Endothelial cell (in vitro differentiated cells): ENCODE measurements at places on chromosomes 7 and 10. TPM values are rescaled to one million over a fixed set of nuclear protein-coding genes. Genes with fewer than 3 reads are reported as not detected.

The HDAC9 gene
- total RNA-seq, result 1.2 TPM

The GDF2 gene
- not detected for total RNA-seq

The ELMO1 gene
- total RNA-seq, result 151 TPM

The FRG2B gene
- 0.13 TPM for total RNA-seq

The FRMD4A gene
- 68.9 TPM for total RNA-seq

The PDE6C gene
- total RNA-seq, result not detected

The ZNF117 gene
- 42.0 TPM for total RNA-seq

The GPR85 gene
- 3.0 TPM for total RNA-seq

DNA sequence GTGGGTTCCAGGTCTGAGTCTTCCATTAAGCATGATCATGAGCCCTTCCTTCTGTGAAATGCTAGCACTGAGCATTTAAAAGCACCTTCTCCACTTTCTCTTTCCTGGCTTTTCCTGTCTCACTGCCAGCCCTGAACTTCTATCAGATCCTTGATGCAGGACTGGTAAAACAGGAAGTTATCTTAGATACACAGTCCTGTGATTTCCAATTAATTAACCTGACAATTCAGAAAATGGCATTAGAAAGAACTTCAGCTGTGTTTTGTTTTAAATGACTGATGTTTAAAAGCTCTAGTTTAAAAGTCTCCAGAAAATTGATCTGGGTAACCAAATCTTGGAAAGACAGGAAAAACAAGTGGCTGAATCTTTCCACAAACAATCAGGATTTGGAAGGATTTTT, 79.0 kb upstream of the MACROH2A2 start:
- H3K27ac ChIP-seq, result no peak overlapping the region
- no peaks in the 10 kb centered on the region for H3K36me3 ChIP-seq
- H3K27me3 ChIP-seq, result no peaks in the 10 kb centered on the region
- DNase-seq, result no peak
- peaks cover 3% of the 10 kb centered on the region for H3K4me1 ChIP-seq

DNA sequence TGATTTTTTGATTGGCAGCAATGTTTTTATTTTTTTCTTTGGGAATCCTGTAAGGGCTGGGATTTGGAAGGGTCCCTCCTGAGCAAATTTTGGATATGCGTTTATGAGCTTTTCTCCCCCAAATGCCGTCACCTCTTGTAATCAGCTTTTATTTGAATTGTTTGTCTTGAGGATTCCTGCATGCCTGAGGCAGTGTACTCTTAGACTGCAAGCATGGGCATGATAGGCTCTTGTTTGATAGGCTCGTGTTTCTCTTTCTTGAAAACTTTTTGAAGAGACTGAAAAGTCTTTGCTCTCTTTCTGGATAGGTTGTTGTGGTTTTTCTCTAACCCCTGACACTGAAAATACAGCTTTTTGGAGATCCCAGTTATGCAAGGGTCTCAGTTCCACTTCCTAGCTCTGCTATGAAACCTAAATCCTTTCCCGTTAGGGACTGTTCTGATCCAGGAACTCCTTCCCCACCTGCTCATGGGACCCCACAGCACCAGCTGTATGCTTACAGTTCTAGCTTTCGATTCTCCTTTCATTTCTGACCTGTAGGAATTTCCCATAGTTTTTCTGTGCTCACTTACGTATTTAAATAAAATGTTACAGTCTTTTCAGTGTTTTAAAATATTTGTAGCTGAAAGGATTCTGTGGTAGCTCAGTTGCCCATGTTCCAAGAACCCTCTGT, 17.2 kb downstream of the TSPAN13 start:
- no peaks in the 10 kb centered on the region for H3K27me3 ChIP-seq
- no peak for DNase-seq
- H3K4me1 ChIP-seq, result peaks cover 16% of the 10 kb centered on the region
- H3K4me3 ChIP-seq, result no peak overlapping the region

GRCh38 chr10:50991456-50992355, 82.6 kb upstream of the PRKG1 start:
- H3K27ac ChIP-seq, result no peak overlapping the region
- peaks cover 8% of the 10 kb centered on the region for H3K27me3 ChIP-seq
- DNase-seq, result peak; percentile 22
- H3K4me1 ChIP-seq, result peaks cover 21% of the 10 kb centered on the region
- peak overlapping the region; percentile 90 for H3K4me3 ChIP-seq

- H3K36me3 ChIP-seq, result no peaks in the 10 kb centered on the region
- H3K27ac ChIP-seq, result no peak overlapping the region
- no peak for DNase-seq
- H3K4me1 ChIP-seq, result peaks cover 24% of the 10 kb centered on the region
- H3K4me3 ChIP-seq, result no peak overlapping the region
These were observed 11.0 kb upstream of the RASSF4 start for GRCh38 chr10:44948642-44949041.

DNA sequence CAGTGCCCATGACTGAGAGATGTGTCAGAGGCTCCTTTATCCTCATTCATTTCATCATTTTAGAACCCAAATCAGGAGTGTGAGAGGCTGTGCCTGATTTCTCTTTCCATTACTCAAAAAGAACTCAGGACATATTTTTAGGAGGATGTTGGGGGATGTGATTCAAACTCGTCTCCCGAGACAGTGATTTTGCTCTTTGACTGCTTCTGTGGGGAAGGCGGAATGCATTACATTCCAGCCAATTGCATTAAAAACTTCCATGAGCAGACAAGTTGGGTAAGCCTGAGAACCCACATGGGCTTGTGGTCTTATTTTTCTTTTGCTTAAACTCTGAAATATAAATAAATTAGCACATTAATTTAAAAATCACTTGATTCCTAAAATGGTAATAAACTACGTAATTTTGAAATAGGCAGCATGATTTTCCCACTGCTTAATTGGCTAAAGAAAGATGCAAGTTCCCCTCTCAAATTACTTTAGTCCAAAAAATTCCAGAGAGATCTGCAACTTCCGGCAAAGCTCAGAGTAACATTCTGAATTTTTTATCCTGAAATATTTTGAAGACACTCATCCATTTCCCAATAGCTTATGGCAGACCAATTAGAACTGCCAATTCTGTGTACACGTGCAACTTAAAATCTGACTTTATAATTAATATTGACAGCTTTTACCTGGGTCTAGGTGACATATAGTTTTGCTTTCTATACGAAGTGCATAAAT, 185.6 kb downstream of the C7orf25 start:
- no peaks in the 10 kb centered on the region for H3K36me3 ChIP-seq
- DNase-seq, result no peak
- no peak overlapping the region for H3K4me3 ChIP-seq
- no peak overlapping the region for H3K27ac ChIP-seq

DNA sequence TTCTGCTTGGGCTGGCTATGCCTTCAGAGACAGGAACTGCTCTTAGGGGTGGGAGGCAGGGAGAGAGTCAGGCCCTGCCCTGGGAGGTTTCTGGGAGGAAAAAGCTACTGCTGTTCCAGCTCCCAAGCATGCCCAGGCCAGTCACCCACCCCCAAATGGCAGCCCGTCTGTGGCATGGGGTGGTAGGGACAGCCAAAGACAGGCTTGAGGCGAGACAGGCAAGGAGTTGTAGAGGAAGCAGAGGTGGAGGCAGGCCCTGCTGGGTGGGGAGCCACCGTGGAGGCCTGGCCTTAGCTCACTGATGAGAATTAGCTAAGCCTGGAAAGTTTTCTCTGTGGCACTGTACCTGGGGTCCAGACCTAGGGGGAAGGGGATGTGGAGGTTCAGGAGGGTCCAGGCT, 6.6 kb upstream of the SAMD8 start:
- no peak overlapping the region for H3K4me3 ChIP-seq
- peaks cover 7% of the 10 kb centered on the region for H3K27me3 ChIP-seq
- H3K36me3 ChIP-seq, result peaks cover 3% of the 10 kb centered on the region

GRCh38 chr7:95454438-95455045, 19.7 kb upstream of the PON2 start:
- no peak overlapping the region for H3K27ac ChIP-seq
- H3K4me3 ChIP-seq, result no peak overlapping the region
- H3K4me1 ChIP-seq, result no peaks in the 10 kb centered on the region
- no peak for DNase-seq
- no peaks in the 10 kb centered on the region for H3K27me3 ChIP-seq
- H3K36me3 ChIP-seq, result no peaks in the 10 kb centered on the region

DNA sequence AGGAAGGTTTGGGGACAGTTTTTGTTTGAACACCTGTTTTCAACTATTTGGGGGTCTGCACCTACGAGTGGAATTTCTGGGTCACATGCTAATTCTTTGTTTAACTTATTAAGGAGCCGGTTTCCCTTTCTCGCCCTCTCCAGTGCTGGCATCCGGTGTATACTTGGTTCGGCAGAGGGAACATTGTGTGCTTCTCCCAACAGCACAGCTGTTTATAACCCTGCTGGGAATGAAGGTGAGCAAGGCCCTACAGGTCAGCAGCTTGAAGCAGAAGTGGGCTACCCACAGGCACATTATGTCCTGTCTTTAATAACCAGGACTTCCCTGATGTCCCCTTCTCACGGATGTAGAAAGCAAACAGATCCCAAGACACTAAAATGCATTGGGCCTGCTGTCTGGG, 87.5 kb upstream of the PDCD4 start:
- no peak overlapping the region for H3K4me3 ChIP-seq
- no peaks in the 10 kb centered on the region for H3K36me3 ChIP-seq
- peaks cover 8% of the 10 kb centered on the region for H3K4me1 ChIP-seq
- H3K27ac ChIP-seq, result no peak overlapping the region
- H3K27me3 ChIP-seq, result peaks cover 3% of the 10 kb centered on the region
- DNase-seq, result no peak

DNA sequence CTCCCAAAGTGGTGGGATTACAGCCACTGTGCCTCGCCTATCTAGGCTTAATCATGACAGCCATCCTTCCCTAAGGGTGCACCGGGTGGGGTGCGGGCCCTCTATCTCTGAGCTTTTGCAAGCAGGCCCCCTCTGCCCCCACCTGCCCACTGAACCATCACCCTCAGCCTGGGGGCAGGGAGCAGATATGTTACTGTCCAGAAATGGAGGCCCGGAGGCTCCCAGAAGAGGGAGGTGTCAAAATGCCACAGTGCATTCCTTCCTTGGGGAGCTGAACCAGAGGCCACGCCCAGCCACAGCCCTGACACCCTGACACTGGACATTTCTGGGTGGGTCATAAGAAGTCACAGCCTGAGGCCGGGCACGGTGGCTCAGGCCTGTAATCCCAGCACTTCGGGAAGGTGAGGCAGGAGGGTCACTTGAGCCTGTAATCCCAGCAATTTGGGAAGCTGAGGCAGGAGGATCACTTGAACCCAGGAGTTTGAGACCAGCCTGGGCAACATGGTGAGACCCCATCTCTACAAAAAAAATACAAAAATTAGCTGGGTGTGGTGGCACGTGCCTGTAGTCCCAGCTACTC, 129.8 kb upstream of the TNRC18 start:
- peaks cover 5% of the 10 kb centered on the region for H3K27me3 ChIP-seq
- H3K27ac ChIP-seq, result no peak overlapping the region
- H3K4me1 ChIP-seq, result peaks cover 6% of the 10 kb centered on the region
- H3K36me3 ChIP-seq, result no peaks in the 10 kb centered on the region
- DNase-seq, result no peak
- no peak overlapping the region for H3K4me3 ChIP-seq

DNA sequence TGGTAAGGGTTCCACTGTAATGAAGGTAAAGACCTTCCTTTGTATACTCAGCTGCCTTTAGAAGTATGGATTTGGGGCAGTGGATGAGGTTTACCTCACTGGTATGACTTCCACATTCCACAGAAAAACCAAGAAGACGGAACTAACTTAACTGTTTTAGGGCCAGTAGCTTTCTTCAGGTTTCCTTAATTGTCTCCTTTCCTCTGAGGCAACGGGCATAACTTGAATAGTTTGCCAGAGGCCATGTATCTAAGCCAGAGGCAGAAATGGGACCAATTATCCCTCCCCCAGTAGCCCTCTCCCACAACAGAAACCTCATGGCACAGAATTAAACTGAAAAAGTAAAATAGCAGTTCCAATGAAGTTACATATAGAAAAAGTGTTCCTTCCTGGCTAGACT, 281.7 kb downstream of the PHTF2 start:
- H3K27ac ChIP-seq, result no peak overlapping the region
- no peaks in the 10 kb centered on the region for H3K36me3 ChIP-seq
- no peak overlapping the region for H3K4me3 ChIP-seq
- peaks cover 4% of the 10 kb centered on the region for H3K27me3 ChIP-seq

DNA sequence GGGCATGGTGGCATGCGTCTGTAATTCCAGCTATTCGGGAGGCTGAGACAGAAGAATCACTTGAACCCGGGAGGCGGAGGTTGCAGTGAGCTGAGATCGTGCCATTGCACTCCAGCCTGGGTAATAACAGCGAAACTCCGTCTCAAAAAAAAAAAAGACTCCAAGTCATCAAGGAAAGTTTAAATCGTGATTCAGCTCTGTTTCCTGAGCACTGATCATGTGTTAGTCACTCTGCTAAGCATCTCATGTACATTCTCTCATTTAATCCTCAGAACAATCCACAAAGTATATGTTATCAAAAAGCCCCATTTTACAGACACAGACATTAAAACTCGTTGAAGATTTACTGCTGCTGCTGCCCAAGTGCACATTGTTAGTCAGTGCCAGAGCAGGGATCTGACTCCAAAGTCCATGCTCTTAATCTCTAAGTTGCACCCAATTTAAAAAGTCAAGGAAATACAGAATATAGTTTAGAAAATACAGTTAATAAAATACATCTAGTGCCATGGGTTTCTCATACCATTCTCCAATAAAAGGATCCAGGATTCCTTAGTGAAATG, 6.2 kb downstream of the PIK3AP1 start:
- no peak overlapping the region for H3K4me3 ChIP-seq
- no peaks in the 10 kb centered on the region for H3K36me3 ChIP-seq
- peaks cover 6% of the 10 kb centered on the region for H3K4me1 ChIP-seq
- H3K27me3 ChIP-seq, result peaks cover 3% of the 10 kb centered on the region
- no peak for DNase-seq

DNA sequence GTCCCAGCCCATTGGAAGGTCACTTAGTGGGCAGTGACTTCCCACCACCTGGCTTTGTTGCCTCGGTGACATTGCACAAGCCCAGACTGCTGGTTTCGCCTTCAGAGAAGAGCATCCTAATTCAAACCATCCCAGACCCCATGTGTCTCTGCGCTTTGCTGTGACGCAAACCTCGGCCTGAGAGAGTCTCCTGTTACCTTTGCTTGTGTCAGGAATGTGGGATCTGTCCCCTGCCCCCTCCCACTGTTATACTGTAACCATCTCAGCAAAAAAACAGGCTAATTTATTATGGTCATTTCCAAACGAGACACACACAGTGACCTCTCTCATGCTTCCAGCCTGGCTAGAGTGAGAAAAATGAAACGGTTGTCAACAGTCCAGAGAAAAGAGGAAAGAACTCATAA, 25.0 kb upstream of the AQP1 start:
- no peak overlapping the region for H3K4me3 ChIP-seq
- DNase-seq, result no peak

GRCh38 chr7:47227762-47228177, 354.1 kb downstream of the TNS3 start:
- peaks cover 31% of the 10 kb centered on the region for H3K4me1 ChIP-seq
- H3K27ac ChIP-seq, result no peak overlapping the region
- no peak for DNase-seq
- H3K4me3 ChIP-seq, result no peak overlapping the region

DNA sequence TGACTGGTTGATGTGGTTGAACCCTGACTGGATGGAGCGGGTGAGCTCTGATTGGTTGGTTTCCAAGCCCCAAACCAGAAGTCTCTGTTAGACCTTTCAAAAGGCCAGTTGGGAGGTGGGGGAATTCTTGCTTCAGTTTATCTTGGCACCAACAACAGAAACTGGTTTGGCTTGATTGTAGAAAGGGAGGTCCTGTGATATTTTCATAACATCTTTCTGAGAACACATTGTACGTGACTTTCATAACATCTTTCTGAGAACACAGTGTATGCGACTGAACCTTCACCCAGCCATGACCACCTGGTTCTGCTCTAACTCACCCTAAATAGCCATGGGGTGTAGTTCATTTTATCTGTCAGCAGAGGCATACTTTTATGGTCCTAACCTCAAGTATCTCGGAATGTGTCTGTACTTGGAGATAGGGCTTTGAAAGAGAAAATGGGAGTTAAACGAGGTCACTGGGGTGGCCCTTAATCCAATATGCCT, 88.3 kb downstream of the GALNT17 start:
- H3K36me3 ChIP-seq, result peaks cover 4% of the 10 kb centered on the region
- H3K27ac ChIP-seq, result no peak overlapping the region
- DNase-seq, result no peak
- no peaks in the 10 kb centered on the region for H3K27me3 ChIP-seq
- H3K4me3 ChIP-seq, result no peak overlapping the region
